ENCODE measurements at places on chromosomes 7 and 10.

DNA sequence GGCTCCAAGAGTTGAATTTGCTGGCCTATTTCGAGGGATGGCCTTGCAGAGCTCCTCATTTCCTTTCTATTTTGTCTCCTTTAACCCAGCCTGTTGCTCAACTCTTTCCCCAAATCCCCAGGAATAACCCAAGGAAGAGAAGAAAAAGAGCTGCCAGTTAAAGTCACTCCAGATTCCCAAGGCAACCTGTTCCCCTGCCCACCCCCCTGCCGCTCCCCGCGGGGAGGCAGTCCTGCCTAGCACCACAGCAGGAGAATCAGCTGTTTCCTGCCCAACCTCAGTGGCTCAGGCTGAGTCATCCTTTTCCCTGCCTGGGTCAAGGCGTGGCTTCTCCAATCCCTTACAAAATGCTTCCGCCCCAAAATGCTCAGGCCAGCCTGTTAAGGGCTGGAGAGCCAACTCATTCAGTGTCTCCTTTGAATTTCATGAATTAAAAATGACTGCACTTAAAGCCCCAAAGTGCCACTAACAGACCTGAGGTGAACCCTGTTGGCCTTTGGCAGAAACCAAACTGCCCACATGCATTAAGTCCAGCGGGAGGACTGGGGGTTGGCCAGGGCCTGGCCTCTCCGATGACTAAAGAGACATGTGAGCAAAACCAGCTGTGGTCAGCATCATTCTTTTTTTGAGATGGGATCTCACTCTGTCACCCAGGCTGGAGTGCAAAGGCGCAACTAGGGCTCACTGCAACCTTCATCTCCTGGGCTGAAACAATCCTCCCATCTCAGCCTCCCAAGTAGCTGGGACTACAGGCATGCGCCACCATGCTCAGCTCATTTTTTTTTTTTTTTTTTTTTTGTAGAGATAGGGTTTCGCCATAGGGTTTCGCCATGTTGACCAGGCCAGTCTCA lies 83.2 kb upstream of the KIF5B start:
- no peak for DNase-seq

GRCh38 chr10:14952851-14953423 lies 959 bp downstream of the DCLRE1C start:
- no peak for DNase-seq

- no peak for DNase-seq
These were observed 103.2 kb upstream of the GPR26 start for GRCh38 chr10:123562811-123563580.

DNA sequence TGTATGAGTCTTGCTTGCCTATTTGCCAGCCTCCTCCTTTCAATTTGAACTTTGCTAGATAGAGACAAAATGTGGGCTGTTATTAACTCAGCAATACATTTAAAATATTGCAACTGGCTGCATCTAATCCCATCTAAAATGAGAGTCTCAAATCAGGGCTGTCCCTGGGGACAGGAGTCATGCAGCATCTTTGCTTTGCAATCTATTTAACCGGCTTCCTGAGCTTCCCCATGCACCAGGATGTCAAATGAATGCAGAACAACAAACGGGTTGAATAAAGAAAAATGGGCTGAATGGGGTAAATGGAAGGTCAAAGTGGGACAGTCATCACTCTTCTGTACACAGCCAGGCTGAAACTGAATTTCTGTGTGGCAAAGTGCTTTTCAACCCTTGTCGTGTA lies 89.2 kb downstream of the AOAH start:
- DNase-seq: no peak

- DNase-seq: no peak
These were observed 264.3 kb downstream of the RNLS start for GRCh38 chr10:88318803-88319202.

GRCh38 chr7:96800824-96801223 lies 91.2 kb upstream of the SEM1 start:
- no peak for DNase-seq

DNA sequence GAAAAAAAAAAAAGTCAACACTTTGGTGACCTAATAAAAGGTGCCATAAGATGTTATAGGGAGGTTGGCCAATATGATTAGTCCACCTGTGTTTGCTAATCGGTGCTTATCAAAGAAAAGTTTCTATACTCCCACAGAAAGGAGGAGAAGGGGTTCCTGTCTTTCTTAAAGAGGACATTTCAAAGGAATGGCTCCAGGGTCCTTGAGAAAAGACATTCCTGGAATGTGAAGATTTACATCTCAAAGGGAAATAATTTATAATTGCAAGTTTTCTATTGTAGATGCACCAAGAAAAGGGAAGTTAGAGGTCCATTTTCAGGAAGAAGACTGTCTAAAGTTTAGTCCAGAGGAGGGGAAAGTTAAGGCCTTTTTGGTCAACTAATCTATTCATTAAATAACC lies 715.3 kb downstream of the NXPH1 start:
- no peak for DNase-seq

All from activated CD4-positive, alpha-beta T cell treated with anti-CD3 and anti-CD28 coated beads for 24 hours (primary cell).